Glutamatergic neuron (in vitro differentiated cells): ENCODE measurements at places on chromosomes 11 and 22.

GRCh38 chr11:130427581-130428315 is 661 bp downstream of the ADAMTS8 start:
- DNase-seq: peak; percentile 61

- DNase-seq: no peak
Measured at GRCh38 chr22:46794491-46794890, 32.0 kb downstream of the TBC1D22A start.

DNA sequence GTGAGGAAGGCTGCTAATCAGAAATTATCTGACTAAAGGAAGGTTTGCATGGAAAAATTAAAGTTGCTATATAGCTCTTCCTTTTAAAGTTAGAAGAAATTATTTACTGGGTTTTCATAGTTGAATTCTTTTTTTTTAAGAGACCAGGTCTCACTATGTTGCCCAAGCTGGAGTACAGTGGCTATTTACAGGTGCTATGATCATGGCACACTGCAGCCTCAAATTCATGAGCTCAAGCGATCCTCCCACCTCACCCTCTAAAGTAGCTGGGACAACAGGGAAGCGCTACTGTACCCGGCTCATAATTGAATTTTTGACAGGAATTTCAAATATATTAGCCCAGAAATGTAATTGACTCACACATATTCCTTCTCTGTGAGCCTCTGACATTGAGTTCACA is 3.9 kb downstream of the MSANTD2 start:
- no peak for DNase-seq

- DNase-seq: no peak
Measured at GRCh38 chr11:95092549-95093324, 3.1 kb downstream of the ENDOD1 start.

- no peak for DNase-seq
Measured at GRCh38 chr11:1815751-1816150, 19.0 kb upstream of the SYT8 start.

DNA sequence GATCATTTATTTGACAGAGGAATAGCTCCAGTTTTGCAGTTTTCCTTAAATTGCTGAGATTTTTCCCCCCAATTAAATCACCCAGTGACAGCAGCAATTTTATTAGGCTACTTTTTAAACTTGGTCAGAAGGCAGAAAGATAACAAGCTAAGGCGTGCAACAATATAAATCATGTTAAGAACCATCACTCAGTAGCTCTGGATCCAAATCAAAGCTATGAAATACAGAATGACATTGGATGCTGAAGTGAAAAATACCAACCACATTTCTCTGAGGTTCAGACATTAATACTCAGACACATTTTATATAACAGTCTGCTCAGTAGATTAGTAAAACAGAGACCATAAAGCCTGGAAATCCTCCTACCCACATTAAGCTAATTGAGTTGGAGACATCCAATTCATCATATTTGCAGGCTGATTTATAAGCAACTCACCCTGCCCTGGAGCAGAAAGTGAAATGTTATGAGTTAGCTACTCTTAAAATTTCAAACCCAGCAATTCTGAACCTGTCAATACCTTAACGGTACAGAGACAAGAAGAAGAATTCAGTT is 1108.4 kb downstream of the DLG2 start:
- DNase-seq: no peak

DNA sequence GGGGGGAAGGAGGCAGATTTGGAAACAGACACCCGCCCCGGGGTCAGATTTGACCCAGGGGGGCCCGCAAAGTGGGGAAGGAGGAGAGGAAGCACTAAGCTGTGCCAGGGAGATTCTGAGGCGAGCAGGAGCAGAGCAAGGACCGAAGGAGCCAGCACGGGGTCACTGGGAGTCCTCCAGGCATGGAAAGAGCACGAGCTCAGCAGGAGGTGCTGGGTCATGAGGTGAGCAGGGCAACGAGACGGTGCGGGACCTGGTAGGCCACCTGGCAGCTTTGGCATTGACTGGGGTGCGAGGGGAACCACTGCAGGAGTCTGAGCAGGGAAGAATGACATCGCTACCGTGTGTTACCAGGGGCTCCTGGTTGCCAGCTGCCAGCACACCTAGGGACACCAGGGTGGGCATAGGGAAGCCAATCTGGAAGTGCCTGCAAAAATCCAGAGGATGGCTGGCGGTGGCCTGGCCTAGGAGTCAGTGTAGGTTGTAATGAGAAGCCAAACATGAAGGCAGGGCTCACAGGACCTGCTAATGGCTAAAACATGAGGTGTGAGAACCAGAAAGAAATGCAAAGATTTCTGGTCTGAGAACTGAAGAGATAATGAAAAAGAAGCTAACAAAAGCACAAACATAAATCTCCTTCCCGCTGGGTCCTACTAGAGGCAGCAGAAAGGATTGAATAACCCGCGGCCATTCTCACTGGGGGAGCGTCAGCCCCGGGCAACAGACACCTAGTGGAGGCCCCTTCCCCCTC is 63.5 kb downstream of the MICAL3 start:
- no peak for DNase-seq

DNA sequence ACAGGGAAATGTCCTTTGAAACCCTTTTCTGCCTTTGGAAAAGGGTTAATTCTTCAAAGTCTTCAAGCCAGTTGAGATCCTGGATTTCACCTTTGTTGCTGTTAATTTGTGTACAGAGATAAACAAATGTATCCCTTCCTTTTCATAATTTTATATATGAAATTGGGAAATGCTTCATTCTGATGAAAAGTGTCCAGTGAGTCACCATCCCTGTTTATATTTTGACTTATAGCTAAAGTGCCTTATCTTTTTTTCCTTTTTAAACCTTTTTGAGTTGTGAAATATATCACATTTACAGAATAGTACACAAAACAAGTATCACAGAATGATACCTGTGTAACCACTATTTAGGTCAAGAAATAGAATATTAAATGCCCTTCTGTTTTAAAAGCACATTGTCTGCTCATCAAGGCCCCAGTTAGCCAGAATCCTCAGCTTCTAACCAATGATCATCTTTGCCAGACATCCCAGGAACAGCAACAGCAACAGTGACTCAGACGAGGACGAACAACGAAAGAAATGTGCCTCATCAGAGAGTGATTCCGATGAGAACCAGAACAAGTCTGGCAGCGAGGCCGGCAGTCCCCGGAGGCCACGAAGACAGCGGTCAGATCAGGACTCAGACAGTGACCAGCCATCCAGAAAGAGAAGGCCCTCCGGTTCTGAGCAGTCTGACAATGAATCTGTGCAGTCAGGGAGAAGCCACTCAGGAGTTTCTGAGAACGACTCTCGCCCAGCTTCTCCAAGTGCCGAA is 27.3 kb downstream of the CTR9 start:
- peak; percentile 70 for DNase-seq

DNA sequence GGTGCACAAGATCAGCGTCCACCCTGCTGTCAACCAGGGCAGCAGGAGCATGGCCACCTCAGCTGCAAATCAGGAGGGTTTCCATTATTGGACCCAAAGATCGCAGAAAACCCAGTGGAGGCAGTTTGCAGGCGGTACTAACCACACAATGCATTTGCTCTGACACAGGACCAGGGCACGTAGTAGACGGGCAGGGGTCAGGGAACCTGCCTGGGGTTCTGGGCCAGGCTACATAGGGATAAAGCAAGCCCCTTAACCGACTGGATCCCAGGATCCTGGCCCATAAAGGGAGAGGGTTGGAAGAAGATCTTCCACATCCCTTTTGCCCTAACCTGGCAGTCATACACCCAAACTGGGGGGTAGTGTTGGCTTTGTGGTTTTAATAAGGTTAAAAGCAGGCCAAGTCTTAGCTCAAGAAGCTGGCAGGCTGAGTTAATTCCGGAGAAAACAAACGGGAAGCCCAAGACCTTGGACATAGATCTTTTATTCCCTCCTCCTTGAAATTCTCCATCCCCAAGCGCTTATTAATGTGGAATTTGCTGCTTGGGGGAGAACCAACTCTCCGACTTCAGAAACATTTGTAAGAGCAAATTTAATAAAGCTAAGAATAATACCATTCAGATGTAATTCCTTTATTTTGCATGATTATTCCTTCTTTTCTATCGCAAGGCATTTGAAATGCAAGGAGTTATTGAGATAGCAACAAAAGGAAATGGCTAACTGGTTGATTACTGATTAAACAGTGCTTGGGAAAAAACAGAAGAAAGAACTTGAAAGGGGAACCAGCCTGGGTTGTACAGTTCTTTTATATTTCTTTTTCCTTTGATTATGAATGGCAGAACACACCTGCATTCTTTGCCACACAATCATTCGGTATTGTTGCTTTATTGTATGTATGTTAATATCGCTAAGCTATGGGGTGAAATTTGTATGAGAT is 6.3 kb upstream of the ARHGAP8 start:
- DNase-seq: no peak

- no peak for DNase-seq
Measured at GRCh38 chr11:95084509-95084908, 5.1 kb upstream of the ENDOD1 start.

- peak; percentile 84 for DNase-seq
Measured at GRCh38 chr11:44538375-44539054, 26.9 kb upstream of the CD82 start.

DNA sequence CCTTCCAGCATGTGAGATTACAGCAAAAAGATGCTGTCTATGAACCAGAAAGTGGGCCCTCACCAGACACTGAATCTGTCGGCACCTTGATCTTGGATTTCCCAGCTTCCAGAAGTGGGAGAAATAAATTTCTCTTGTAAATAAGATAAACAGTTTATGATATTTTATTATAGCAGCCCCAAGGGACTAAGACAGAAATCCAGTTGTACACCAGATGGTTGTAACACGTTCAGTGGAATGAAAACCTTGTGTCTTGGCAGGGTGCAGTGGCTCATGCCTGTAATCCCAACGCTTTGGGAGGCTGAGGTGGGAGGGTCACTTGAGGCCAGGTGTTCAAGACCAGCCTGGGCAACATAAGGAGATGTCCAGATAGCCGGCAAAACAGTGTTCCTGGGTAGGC is 61.8 kb downstream of the MCHR1 start:
- no peak for DNase-seq

GRCh38 chr11:3022300-3022967 is 30.3 kb upstream of the NAP1L4 start:
- no peak for DNase-seq

DNA sequence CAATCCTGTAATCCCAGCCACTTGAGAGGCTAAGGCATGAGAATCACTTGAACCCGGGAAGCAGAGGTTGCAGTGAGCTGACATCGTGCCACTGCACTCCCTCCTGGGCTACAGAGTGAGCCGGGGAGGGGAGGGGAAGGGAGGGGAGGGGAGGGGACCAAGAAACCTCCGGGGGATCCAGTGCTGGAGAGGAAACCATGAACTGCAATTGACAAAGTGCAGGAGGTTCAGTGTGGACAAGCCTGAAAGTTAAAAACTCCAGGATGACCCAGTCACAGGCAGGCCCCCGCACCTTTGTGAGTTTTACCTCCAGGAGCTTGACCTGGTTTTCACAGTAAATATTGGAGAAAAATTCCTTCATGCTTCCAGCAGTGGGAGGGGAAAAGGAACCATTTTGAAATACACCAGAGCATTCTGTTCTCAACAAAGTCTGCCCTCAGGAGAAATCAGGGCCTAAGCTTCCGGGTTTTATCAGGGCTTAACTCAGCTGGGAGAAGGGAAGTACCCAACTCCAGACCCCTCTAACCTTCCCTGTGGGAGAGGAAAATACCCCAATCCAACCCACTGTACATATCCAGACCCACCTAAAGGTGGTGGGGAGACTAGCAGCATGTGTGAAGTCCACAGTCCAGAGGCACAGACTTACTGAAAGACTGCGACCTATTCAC is 15.5 kb upstream of the ZFTA start:
- peak; percentile 24 for DNase-seq

DNA sequence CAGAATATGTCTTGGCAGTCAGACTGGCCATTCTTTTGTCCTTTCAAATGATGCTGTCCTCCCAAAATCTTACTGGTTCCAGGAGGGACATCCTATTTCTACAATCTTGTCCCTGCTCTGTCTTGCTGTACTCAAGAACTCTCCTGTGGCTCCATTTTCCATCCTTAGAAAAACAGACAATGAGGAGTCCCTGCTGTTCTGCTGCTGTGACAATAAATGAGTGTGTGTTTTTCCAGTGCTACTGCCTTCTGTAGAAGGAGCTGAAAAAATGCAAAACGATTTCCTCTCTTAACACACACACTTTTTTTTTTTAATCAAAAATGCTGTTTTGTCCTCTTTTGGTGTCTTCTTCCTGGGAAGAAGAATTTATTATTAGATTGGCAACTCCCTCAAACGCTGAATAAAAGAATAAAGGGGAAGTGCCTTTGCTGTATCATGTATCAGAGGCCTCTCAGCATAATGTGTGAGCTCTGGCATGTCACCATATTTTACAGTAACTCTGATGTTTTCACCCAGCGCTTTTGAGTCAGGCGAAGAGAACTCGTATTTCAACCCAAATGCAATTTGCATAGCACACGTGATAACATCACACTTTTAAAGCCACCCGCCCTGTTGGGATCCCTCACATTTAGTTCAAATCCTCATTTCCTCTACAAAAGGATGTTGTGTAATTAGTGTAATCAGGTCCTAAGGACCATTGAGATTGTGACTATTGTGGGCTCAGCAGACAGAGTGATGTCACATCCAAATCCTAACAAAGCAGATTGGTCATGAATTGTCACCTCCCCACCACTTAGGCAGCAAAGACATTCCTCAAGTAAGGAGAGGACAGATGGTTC is 496.0 kb upstream of the LARGE1 start:
- no peak for DNase-seq

- no peak for DNase-seq
Measured at GRCh38 chr11:64616817-64617216, 25.8 kb downstream of the SLC22A12 start.

DNA sequence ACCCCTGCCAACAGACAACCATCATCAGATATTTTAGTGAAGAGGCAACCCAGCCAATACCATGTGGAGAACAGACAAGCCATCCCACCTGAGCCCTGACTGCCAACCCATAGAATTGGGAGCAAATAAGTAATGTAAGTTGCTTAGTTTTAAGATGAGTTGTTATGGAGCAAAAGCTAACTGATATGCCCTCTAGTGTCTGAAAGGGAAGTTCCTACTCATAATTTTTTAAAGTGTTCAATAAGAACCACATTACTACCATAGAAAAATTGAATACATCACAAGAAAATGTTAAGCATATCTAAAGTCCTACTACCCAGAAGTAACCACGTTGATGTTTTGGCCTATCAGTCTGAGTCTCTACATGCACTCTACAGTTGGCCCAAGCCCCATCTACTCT is 50.8 kb upstream of the SLC36A4 start:
- DNase-seq: no peak

GRCh38 chr11:47724041-47724729 is 9.0 kb upstream of the AGBL2 start:
- DNase-seq: no peak
